GM13976 (cell line): ENCODE measurements at places on chromosomes 6 and 20.

- DNase-seq, result no peak
Observed at GRCh38 chr20:57211406-57211805, 55.0 kb downstream of the BMP7 start.

DNA sequence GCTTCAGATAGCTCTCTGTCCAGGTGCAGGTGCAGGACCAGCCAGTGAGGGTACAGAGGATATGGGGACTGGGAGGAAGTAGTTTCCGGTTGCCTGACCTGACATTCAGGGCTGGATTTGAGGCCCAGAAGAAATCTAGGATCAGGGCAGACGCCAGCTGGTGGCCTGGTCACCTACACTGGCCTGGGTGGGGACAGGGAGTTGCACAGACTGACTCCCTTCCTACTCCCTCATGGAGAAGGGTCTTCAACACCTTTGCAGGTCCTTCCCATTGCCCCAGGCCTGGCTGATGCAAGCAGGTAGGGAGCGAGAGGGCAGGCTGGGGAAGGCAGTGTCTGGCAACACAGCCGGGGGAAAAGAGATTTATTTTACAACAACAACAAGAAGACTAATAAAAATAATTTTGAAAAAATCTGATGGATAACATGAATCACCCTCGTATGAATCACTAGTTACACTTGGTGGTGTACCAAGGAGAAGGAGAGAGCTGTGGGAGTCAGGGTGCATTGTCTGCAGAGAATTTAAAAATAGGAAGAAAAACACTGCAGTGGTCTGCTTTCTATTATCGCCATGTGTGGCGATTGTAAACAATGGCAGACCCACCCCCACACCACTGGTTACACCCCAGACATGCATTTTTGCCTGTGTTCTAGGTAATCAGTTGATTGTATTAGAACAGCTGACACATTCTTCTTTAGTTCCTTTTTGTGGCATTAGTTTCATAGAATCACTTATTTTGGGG lies 62.3 kb upstream of the SNX9 start:
- no peak for DNase-seq

GRCh38 chr6:149628875-149629510 lies 19.5 kb downstream of the KATNA1 start:
- DNase-seq, result peak; percentile 47

DNA sequence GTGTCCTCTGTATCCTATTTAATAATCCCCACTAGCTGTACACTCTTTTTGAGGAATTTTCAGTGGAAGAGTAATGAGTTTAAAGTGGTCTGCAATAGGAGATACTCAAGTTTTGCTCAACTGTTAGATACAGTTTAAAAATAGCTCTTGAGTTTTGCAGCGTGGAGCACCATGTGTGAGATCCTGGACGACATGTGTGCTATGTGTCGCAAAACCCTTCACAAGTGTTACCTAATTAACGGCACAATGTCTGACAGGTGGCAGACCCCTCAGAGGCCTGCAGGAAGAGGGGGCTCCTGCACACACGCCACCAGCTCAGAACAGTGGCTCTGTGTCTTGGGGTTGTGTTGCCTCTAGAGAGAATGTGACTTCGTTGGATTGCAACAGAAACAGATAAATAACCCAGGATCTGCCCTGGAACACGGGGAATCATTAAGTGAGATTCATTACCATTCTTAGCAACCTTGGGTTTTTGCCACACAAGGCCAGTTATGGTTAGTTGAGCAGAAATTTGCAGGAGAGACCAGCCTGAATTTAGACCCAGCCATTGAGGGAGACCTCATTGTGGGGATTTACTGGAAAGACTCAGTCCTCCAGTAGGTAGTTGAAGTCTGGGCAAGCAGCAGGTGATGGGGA lies 73.8 kb downstream of the SASH1 start:
- no peak for DNase-seq

DNA sequence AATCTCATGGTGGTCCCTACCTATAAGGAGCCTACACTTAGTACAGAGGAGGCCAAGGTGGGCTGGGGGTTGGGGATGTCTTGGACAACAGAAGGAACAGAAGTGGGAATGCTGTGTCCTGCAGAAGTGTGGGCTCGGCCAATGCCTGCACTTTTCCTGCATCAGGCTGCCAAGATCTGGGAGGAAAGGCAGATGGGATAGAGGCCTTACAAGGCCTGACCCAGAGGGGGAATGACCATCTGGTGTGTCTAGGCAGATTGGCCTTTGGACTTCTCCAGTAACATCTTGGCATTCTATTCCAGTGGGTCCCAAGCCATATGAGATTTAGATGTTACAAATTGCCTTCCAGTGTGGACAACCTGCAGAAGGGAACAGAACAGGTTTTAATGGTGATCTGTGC lies 124.7 kb upstream of the GPR6 start:
- DNase-seq, result no peak

DNA sequence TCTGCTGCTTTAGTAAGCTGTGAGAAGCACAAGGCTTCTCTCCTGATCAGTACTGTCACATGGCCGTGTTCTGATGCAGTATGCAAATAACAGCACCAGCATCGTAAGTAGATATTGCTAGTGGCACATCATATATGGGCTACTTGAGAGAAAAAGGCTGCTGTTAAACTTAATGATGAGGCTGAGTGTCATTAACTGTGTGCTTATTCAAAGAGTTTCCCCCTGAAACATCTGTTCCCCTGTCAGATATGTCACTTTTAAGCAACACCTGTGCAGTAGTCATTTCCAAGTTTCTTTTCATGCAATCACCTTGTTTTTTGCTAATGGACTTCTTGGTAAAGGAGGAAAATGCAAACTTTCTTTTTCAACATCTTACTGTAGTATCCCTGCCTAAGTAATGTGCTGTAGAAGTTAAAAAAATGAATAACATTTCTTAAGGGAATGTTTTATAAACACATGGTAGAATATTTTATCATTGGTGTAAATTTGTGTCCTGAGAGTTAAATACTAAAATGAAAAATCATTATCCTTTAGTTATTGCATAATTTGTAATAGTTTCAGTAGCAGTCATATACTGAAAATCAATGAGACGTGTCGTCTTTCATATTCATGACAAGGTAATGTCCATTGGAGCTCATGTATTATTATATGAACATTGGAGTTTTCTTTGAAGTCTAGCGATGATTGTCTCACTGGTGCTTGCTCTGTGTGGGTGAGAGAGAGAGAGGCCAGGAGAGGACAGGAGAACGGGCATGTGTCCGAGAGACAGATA lies 366.3 kb downstream of the CDKAL1 start:
- DNase-seq, result peak; percentile 43

DNA sequence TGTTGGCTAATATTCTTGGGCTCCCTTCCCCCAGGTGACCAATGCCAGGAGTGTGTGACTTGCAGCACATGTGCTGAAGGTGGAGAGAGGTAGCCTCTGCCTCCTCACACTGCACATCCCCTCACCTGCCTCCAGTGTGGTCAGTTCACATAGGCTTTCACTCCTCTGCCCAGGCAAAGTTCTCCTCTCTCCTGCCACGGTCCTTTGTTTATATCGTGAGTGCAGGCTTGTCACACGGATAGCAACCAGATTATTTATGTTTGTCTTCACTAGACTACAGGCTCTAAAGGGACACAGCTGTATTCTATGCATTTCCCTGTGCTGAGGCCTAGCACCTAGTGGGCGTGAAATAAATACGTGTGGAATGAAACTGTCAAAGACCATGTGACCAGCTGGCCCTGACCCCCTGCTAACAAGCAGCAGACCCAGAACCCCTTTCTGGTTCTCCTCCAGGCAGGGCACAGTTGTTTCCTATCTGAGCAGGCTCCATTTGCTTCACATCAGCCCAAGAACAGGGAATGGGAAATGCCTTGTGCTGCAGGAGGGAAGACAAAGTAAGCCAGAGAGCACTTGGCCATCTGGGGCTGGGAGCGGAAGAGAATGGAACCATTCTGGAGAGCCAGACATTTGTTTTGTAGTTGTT lies 42.3 kb downstream of the UNC5CL start:
- DNase-seq, result no peak

- DNase-seq, result no peak
Observed at GRCh38 chr6:8652710-8653109, 217.4 kb upstream of the SLC35B3 start.

DNA sequence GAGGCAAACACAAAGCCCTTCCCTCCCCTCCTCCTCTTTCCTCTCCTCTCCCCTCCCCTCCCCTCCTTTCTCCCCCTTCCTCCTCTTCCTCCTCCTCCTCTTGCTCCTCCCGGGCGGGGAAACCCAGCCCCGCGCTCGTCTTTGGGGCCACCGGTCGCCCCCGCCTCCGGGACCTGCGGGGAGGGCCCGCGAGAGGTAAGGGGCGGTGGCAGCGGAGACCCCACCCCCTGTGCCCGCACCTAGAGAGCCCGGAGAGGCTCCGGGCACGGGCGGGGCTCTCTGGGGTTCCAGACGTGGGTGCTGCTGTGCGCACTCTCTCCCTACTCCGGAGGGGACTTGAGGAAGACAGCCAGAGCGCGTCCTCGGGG lies at the start of gene RIN2:
Gene RIN2, plus strand, starts transcription at position 126 of the 368 bp plus-strand sequence. CDS start 131,344 bp downstream, outside the sequence.
- DNase-seq, result no peak

DNA sequence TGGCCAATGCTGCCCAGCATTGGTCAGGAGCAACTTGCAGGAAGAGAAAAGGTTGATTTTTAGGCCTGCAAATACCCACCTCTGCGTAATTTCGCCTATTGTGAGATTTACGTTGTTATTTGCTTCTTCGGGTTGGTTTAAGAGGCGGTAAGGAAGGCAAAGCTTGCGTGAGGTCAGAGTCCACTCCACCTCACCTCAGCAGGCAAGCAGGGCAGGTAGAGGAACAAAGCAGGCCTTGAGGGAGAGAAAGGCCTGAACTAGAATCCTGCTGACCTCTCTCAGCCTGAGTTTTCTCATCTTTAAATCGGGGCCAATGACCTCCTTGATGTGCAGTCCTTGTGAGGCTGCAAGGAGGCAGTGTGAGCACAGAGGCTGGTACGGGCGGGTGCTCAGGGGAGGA lies 239.1 kb downstream of the CDC5L start:
- DNase-seq, result no peak

GRCh38 chr6:53398247-53399026 lies 49.7 kb upstream of the ELOVL5 start:
- no peak for DNase-seq

GRCh38 chr6:155717374-155717773 lies 261.7 kb upstream of the NOX3 start:
- no peak for DNase-seq

DNA sequence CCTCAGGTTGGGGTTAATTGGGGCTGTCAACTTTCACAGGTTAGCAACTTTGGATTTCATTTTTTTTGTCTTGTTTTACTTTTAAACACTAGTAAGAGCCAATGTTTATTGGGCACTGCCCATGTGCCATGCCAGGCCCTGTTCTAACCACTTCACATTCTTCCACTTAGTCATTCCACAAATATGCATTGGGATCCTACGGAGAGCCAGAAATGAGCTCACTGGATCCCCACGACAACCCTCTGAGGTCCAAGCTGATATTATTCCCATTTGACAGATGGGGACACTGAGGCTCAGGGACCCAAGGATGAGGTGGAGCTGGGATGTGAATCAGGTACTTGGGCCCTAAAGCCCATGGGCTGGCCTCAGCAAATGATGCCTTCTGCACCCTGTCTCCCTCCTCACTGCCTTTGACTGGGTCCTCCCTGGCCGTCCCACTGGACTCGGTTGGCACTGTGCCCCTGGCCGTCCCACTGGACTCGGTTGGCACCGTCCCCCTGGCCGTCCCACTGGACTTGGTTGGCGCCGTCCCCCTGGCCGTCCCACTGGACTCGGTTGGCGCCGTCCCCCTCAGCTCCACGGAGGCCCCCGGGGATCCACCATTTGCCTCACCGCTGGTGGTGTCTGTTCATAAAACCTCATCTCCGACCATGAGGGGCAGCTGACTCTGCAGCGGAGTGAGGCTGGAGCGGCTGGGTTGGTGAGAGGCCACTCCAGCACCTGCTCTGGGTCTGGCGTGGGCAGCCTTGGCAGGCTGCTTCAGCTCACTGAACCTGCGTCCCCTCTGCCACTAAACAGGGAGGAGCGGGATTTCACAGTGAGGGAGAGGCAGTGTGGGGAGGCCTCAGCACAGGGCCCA lies 4.8 kb upstream of the PMEPA1 start:
- no peak for DNase-seq

DNA sequence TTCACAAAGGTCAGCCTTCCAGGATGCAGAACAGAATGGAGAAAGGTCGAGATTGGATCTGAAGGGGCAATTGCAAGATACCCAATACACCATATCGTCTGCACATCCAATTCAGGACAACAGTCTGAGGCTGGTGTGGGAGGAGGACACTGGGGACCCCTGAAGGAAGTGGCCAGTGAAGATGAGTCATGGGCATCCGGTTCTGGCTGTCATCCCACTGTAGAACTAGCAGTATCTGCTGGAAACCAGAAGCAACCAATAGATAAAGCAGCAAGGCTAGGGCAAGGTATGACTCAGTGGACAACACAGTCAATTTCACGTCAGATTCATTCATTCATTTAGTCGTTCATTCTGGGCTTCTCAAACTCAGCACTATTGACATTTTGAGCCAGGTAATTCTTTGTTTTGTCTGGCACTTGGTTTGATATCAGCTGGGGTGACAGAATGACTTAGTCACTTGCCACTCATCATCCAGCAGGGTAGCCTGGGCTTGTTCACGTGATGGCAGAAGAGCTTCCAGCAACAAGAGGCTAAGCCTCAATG lies 30.3 kb upstream of the SHLD1 start:
- DNase-seq, result no peak

GRCh38 chr6:27078734-27079357 lies 168.7 kb upstream of the PRSS16 start:
- peak; percentile 30 for DNase-seq

DNA sequence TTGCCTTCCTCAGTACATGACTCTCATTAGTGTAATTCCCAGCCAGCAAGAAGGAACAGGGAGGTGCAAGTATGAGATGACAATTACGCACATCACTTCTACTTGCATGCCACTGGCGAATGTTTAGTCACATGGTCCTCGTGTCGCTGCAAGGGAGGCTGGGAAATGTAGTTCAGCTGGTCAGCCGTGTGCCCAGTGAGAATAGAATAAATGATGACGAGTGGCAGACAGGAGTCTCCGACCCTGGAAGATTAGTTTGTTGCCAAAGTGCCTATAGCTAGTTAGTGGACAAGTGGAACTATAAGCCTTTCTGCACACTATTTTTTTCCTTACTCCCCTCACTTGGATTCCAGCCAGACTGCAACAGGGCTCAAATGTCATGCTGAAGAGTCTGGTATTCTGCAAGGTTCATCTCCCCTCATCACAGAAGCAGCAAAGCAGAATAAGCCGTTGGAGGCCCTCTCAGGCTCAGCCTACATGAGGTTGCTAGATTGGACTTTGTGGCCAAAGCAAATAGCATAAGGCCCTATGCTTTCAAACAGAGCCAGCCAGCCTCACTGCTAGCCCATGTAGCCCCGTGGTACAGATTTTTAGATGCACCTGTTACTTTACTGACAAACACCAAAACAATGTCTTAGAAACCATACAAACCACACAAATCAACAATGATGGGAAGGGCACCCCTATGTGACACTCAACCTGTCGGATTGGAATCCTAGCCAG lies 9.7 kb downstream of the LINC00237 start:
- DNase-seq, result no peak

GRCh38 chr6:150537491-150537890 lies 62.2 kb upstream of the PLEKHG1 start:
- no peak for DNase-seq
